Right lung (tissue), 10 donors: ENCODE measurements at places on chromosomes 6 and 20. TPM values are rescaled to one million over a fixed set of nuclear protein-coding genes. Genes with fewer than 3 reads are reported as not detected.

GRCh38 chr6:44966449-44967092 is 361.6 kb upstream of the RUNX2 start:
- no peak for DNase-seq

DNA sequence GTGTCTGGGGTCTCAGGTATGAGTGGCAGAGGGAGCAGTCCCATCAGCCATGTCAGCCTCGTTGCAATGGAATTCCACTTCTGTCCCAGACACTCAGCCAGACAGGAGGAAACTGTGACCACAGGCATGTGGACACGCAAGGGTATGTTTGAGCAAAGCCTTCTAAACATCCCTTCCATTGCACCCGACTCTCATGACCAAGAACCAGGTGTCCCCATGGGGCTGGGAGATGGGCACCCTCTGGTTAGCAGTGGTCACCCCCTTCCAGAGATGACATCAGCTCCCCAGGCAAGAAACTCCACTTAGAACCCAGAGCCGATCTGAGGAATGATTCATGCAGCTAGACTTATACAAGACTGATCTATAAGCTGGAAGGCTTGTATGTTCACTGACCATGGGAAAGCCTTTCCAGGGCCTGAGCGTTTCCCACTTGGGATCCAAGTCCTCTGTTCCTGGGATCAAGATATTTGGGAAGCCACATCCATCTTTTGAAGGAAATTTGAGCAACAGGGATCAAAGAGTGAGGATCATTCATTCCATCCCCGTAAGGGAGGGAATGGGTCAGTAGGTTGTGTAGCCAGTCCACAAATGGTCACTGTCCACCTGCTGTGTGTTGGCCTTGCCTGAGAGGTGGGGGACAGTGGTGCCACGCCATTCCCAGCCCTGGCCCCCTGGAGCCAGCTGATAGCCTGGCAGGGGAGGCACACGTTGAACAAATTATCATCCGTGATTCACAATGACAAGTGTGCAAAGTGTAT is 3.9 kb upstream of the MRGBP start:
- no peak for DNase-seq

- DNase-seq = no peak
Measured at GRCh38 chr20:17866234-17867001, 102.2 kb downstream of the SNX5 start.

DNA sequence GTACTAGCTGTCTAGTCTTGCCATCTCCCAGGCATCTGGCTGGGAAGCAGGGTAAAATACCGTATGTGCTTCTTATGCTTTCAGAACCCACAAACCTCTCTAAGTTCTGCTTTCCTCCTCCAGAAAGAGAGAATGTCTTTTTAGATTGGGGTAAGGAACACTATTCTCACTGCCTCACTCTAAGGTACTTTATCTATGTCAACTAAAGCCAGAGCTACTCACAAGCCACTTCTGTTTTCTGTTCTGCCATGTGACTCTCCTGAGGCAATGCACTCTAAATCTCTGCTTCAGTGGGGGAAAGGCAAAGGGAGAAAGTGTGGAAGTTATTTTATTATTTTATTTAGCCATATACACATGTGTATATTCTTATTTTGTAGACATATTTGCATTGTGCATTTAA is 15.6 kb downstream of the MEP1A start:
- no peak for DNase-seq

GRCh38 chr6:155424181-155424580 is 31.5 kb downstream of the NOX3 start:
- DNase-seq = no peak

- DNase-seq = no peak
Measured at GRCh38 chr6:118558464-118559217, 10.5 kb downstream of the PLN start.

DNA sequence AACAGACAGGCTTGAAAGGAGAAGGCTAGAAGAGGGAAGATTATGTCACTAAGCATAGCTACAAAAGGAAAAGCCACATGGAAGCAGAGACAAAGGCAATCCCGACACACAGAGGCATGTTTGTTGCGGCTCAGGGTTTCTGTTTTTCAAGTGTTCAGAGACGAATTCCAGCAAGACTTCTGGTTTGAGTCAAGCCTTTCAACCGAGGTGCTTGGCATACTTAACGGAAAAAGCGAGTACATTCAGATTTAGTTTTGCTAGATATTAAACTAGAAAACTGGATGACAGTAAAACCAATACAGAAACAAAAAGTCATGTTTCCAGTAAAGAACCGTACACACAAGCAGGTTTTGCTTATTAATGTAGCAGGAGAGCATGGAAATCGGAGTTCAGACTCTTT is 27.2 kb downstream of the MCUR1 start:
- peak; percentile 36 for DNase-seq

DNA sequence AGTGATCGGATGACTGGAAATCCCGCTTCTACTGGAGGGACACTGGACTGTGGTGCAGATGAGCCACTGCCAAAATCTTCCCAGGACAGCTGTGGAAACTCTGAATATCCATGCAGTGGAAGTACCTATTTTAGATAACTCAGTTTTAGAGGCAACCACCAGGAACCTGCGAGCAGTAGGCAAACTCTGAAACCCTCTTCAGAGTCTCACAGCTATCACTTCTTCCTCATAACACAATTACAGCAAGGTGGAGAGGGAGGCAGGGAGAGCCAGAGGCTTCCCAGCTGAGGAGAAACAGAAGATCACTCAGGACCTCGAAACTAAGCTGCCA is 322.8 kb upstream of the NT5E start:
- DNase-seq = no peak

DNA sequence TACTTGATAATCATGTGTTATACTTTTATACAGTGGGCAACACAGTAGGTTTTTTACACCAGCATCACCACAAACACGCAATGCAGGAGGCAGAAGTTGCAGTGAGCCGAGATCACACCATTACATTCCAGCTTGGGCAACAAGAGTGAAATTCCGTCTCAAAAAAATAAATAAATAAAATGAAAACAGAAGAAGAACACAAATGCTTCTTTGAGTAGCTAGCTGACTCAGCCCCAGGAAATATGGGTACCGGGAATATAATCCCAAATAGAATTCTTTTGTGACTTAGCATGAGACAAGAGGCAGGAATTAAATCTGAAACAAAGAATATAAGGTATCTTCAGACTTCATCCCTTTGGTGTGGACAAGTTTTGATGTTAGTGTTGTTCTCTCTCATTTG is 164.2 kb upstream of the ATXN1 start:
- no peak for DNase-seq

DNA sequence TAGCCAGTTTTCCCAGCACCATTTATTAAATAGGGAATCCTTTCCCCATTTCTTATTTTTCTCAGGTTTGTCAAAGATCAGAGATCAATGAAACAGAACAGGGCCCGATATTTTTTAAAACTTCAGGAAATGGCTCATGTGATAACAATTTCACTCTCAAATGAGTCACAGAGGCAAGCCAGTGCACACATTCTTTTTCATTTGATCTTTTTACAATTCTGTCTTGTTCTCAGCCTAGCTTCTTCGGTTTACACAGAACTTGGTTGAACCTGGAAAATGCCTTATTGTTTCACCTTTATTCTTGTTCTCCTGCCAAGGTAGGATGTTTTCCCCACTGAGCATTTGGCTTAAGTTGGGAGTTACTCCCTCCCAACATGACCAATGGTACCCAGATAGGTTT is 258.9 kb downstream of the COL12A1 start:
- no peak for DNase-seq

GRCh38 chr20:1225783-1226654 is at the start of gene RAD21L1:
Gene RAD21L1 (plus strand): TSS chr20:1226044. CDS start chr20:1228454, 2,410 bp downstream.
- peak; percentile 58 for DNase-seq

- no peak for DNase-seq
Measured at GRCh38 chr20:61514018-61514365, 261.9 kb downstream of the CDH4 start.

- no peak for DNase-seq
Measured at GRCh38 chr6:44104481-44105021, 22.7 kb downstream of the MRPL14 start.

GRCh38 chr20:47600967-47601547 is 99.4 kb downstream of the NCOA3 start:
- no peak for DNase-seq

DNA sequence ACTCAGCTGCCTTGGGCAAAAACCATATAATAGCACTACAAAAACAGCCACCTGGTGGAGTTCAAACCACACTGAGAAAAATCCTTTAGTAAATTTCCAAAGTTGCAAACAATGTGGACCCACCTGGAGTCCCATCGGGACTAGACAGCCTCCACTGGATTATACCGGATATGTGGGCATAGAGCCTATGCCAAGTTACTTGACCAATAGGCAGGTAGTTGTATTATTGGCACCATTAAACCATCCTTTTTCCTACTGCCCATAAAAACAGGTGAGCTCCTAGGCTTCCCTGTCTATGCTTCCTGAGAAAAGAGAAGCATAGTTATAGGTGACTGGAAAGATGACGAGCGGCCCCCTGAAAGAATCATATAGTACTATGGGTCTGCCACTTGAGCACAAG is 51.7 kb upstream of the ADGRF4 start:
- no peak for DNase-seq

DNA sequence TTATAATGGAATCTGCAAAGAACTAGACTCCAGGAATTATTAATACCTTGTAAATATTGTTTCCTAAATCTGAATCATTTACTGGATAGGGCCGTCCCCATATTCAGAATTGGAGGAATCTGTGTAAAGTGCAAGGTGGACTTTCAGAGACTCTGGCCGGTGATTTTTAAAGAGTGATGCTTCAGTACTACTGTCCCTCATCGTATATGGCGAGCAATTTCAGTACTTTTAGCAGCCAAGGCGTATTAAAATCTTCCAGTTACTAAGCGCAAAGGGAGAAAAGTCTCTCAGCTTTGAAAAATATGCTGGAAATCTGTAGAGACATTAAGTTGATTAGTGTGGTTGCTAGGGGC is 483 bp downstream of the SMIM26 start:
- DNase-seq = no peak

- no peak for DNase-seq
Measured at GRCh38 chr6:157095084-157095483, 228.2 kb downstream of the TMEM242 start.

DNA sequence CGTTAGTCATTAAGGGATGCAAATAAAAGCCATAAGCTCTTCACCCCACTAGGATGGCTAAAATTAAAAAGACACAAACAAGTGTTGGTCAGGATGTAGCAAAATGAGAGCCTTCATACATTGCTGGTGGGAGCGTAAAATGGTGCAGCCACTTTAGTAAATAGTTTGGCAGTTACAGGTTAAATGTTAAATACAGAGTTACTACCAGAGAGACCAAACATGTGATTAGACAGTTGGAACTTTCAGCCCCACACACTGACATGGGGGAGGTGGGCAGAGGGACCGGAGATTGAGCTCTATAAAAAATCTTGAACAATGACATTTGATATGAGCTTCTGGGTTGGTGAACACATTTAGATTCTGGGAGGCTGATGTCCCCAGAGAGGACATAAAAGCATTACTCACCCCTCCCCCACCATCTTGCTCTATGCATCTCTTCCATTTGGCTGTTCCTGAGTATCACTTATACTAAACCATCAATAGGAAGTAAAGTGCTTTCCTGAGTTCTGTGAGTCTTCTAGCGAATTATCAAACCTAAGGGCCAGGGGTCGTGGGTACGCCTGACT is 20.4 kb upstream of the ZNF318 start:
- no peak for DNase-seq

DNA sequence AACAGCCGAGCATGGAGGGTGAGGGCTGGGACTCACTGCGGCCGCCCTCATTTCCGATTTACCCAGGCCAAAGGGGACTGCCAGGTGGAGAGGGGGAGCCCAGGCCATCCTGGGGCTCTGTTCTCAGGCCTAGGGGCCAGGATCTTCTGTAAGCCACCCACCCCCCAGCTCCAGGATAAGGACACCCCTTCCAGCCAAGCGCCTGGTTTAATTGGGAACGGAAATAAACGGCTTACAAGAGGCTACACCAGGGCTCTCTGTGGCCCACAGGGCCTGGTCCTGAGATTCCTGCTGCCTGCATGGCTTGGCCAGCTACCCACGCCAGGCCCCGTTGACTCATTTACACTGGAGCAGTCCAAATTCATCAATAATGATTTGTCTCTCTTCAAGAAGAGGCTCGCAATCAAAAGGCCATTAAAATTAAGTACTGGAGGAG is 68.1 kb upstream of the TOP1 start:
- no peak for DNase-seq

GRCh38 chr6:150633486-150633834 is 33.8 kb downstream of the PLEKHG1 start:
- DNase-seq = no peak

DNA sequence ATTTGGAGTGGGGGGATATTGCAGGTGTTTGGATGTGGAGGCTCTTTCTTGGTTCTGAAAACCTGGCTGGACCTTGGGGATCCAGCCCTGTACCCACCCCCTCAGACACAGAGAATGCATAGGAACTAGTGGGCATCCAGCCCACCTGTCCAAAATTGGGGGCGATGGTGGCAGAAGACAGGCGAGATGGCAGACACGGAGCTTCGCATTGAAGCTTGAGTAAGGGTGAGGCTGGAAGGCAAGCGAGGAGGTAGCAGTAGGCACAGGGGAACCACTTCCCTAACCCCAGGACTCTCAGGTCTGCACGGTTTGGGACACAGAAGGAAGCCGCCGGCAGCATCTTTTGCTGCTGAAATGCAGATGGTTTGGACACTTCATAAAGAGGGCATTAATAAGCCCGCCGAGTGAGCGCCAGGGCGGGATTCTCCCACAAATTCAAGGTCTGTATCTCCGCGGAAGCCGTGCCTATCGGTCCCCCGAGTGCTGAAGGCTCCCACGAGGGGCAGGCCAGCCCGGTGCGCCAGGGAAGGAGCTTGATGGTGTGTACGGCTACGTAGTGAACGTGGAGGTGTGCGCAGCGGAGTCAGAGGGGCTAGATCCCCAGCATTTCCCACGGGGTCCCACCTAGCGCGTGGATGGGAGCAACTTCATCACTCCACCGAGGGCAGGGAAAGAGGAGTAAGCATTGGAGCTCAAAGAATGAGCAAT is 1.6 kb upstream of the FOXA2 start:
- no peak for DNase-seq

OR2B6 gene
- polyA plus RNA-seq = 0.24 TPM

NINL gene
- 65.4 TPM for polyA plus RNA-seq

HDGFL1 gene
- not detected for polyA plus RNA-seq

SNPH gene
- polyA plus RNA-seq = 2.1 TPM

EDN1 gene
- polyA plus RNA-seq = 40.3 TPM

LAMA5 gene
- 207 TPM for polyA plus RNA-seq

PSMB9 gene
- polyA plus RNA-seq = 15.6 TPM

KCNQ5 gene
- polyA plus RNA-seq = 2.8 TPM

YWHAB gene
- polyA plus RNA-seq = 178 TPM

TFAP2C gene
- 3.2 TPM for polyA plus RNA-seq
